ENCODE measurements at places on chromosomes 13 and 19.

DNA sequence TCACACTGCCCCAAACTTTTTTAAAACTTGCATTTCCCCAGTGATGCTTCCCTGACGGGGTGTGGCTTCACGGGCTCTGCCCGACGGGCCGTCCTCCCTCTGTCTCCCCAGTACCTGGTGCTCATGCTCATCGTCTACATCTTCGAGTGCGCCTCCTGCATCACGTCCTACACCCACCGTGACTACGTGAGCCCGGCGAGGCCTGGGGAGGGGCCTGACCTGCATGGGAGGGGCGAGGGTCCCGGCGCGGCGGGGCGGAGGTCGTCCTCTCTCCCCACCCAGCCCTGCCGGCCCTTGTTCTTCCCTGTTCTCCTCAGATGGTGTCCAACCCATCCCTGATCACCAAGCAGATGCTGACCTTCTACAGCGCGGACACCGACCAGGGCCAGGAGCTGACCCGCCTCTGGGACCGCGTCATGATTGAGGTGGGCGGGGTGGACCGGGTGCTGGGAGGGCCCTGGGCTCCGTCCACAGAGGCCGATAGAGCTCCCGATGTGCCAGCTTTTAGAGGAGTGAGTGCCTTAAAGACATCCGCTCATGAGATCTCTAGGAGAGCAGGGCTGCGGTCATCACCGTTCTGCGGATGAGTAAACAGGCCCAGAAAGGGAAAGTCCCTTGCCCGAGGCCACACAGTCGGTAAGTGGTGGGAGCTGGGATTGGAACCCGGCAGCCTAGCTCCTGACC is 6.9 kb downstream of the UPK1A start:
- DNase-seq = no peak

GRCh38 chr19:8459095-8459494 is 14.3 kb downstream of the HNRNPM start:
- no peak for DNase-seq

DNA sequence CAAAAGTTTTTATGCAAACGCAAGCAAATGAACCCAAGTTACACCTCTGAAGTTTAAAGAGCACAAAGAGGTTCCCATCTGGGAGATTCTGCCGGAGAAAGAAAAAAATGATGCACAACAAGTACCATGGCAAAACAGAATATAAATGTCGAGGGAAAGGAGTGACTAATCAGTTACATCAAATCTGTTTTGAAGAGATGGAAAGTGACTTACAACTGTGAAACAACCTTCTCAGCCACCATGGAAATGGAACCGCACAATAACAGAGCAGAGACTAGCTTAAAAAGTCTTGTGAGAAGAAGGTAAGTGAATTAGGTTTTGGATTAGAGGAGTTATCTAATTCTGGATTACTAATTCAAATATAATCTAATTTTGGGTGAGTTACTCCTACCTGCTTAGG is 2.4 kb downstream of the HSPH1 start:
- DNase-seq = no peak

GRCh38 chr13:110630566-110631119 is 15.3 kb downstream of the NAXD start:
- no peak for DNase-seq

GRCh38 chr19:17681505-17682125 is 6.5 kb downstream of the UNC13A start:
- no peak for DNase-seq

GRCh38 chr13:83816081-83816480 is 66.2 kb downstream of the SLITRK1 start:
- DNase-seq = no peak

- DNase-seq = no peak
Observed at GRCh38 chr19:18109733-18110608, 12.4 kb downstream of the MAST3 start.

- DNase-seq = no peak
Observed at GRCh38 chr13:96822895-96823294, 171.4 kb downstream of the OXGR1 start.

- no peak for DNase-seq
Observed at GRCh38 chr19:41616792-41617621, 9.9 kb downstream of the CEACAM4 start.

GRCh38 chr19:42023121-42023942 is 29.3 kb upstream of the ATP1A3 start:
- no peak for DNase-seq

DNA sequence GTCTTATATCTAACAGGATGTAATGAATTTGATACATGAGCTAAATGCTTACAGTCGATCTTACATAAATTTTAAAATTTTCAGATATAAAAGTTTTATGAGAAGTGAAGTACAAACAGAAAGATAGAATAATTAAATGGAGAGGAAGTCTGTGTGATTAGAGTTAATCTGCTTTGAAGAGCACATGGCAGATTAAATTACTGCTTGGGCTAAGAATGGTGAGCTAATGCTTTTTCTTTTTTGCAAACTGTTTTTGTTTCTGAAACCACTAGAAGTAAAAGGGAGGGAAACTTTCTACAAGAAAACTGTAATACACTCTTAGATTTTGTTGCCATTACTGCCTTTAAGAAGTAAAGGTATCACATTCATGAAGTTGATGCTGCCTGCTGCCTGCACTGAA is 96.3 kb upstream of the SPRY2 start:
- no peak for DNase-seq

GRCh38 chr19:22144394-22144793 is 52.4 kb downstream of the ZNF676 start:
- DNase-seq = no peak

- no peak for DNase-seq
Observed at GRCh38 chr19:11194173-11194572, 3.2 kb downstream of the KANK2 start.

- no peak for DNase-seq
Observed at GRCh38 chr13:111559612-111560403, 239.4 kb downstream of the TEX29 start.

DNA sequence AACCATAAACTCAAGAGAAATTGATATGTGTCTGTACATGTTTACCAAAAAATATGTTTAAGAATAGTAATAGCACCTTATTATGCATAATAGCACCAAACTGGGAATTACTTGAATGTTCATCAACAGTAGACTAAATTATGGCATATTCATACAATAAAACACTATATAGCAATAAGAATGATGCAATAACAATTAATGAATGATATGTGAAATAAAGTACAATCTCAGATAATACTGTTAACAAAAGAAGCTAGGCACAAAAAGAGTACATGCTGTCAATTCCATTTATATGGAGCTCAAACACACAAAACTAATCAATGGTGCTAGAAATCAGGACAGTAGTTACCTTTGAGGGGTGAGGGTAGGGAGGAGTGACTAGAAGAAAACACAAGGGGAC is 36.3 kb downstream of the ZC3H13 start:
- no peak for DNase-seq

- no peak for DNase-seq
Observed at GRCh38 chr13:77507931-77508776, 27.4 kb upstream of the SCEL start.

GRCh38 chr13:97544031-97544765 is 110.2 kb downstream of the RAP2A start:
- no peak for DNase-seq

Measured in stimulated activated CD4-positive, alpha-beta T cell treated with anti-CD3 and anti-CD28 coated beads, Interleukin-1b, Interleukin-23, amount 100 ng/mL, for 1 hour (primary cell).